Endothelial cell of umbilical vein (primary cell): ENCODE measurements at places on chromosomes 16 and 17.
A peak's percentile ranks its signal among the peaks of the same experiment; 100 is the strongest.

DNA sequence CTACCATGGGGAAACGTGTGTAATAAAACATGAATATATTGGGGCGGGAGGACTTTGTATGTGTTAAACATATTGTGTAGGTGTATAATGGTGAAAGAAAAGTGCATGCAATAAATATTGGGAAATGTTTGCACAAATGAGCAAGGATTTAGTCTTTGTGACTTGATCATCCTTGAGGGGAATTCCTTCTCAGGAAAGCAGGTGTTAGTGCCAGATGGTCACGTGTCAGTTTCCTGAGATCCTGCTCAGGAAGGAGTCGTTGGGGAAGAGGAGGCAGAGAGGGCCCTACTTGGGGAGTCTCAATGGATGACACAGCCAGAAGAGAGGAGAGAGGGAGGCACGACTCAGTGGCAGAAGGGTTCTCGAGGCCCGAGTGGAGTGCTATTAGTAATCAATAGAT, 53.2 kb downstream of the MSI2 start:
- no peak for DNase-seq

DNA sequence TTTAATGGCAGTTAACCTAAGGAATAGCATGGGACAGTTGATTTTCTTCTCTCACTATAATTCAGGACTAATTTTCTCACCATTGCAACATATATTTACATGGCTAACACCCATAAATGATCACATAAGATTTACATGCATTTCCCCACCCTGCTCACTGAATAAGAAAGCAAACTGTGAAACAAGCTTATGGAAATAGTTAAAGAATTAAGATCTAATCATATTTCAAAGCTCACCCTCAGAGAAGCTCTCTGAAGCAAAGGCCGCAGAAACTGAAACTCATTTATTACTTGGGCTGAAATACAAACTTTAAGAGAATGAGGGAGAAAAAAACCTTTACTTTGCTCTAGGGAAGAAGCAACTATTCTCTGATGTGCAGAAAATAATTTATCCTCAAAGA, 218.7 kb upstream of the AXIN2 start:
- no peak for DNase-seq

GRCh38 chr17:27552276-27552732, 78.7 kb upstream of the LGALS9 start:
- DNase-seq: peak; percentile 49

DNA sequence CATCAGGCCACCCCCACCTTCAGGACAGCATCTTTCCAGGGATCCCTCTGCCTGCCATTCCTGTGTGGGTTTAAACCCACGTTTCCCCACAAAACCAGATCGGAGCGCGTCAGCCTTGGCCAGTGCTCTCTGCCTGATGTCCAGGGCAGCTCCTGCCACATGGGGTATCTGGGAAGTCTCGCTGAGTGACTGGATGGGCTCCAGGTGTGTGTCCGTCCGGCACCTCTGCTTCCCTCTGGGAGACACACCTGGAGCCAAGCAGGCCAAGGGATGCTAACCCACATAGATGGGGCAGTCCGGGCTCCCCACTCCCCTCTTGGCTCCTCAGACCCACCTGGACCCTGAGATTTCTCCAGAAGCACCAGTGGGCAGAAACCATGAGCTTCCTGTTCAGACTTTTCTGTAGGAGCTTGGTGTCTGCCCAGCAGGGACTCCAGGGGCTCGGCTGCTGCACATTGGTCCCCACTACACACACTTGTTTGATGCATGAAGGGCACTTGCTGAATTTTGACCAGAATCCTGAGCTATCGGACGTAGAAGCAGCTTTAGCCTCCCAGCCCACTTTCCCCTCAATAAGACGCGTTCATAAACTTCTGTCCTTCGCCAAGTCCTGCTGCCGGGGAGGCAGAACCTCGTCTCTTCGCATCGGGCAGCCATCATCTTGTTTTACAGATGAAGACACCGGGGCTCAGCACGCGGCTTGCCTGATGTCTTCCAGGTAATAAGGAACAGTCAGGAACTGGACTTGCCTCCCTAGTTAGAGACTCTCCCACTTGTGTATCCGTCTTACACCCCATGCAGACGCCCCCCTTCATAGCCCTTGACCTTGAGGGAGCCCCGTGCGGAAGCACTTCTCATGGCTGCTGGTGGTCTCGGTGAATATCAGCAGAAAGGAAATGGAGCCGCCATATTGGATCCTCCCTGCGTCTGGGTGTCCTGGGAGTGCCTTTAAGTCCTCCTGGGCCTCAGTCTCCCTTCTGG, 91.6 kb upstream of the ZNF469 start:
- DNase-seq: no peak

DNA sequence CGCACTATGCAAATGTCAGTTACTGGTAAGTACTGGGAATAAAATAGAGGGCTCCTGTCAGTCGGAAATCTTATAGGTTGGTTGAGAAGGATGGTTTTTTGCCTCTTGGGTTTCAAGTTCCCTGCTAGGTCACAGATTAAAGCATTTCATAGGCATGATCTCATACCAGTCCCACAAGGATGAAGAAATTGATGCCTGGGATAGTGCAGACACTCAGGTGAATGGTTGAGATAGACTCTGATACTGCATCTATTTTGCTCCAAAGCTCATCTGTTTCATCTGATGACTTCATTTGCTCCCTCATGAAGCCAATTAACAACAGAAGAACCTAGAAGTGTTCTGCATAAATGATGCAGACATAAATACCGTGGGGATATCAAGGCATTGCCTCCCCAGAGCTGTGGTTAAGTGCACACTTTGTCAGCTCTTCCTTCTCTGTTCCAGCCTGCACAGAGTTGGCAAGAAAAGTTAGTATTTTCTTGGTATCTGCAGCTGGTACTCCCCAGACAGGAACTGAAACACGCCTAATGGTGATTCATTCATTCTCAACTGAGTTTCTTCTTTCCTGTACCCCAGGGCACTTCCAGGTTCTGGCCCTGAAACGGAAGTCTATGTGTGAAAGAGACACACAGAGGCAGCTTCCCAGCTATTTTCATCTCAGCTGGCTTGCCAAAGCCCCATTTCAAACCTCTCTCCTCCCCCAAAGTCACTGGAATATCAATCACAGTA, 418.3 kb upstream of the SALL1 start:
- DNase-seq: peak; percentile 60

- no peak for DNase-seq
Observed at GRCh38 chr17:80252871-80253270, 7.8 kb upstream of the RNF213 start.

- no peak for DNase-seq
Observed at GRCh38 chr17:4357671-4358070, 8.8 kb downstream of the UBE2G1 start.

GRCh38 chr16:31382485-31383161, 10.5 kb upstream of the ITGAD start:
- DNase-seq: peak; percentile 35

DNA sequence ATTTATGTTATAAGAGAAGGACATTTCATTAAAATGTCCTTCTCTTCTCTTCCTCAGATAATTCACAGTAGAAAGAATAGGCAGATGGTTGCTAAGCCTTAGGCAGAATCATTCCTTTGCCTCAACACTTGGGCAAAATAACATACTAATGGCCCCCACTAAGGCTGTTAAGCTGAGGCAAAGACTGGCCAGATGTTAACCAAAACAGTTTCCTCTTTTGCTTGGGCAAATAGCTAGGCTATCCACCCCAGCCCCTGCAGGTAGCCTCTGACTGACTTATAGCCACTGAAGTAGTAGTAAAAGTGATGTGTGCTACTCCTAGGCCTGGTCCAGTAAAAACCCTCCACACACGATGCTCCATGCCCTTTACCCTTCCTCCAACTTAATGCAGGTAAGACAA, 55.2 kb downstream of the SPAG9 start:
- no peak for DNase-seq

DNA sequence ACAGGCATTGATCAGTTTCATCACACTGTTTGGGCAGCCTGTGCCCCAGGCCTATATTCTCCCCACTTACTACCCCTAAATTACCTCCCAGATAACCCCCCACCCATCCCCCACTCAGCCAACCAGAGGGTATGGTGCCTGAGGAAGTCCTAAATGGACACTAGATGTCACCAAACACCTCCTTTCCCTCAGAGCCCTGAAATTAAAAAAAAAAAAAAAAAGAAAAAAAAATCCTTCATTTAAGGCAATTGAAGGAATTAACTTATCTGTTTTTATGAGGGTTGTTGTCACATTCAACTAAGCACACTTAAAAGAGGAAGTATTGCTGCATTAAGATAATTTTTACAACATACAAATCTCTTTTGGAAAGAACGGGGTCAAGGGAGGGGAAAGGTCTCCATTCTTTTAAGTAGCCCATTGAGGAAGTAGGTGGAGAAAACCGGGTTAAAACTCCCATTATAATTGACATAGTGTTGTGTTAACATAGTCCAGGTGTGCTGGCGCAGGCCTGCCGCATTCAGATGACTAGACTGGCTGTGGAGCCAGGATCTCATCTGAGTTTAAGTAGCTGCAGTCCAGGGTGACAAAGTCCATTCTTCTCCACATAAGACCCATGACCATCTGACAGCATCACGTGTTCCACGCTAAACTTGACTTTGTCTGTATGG, 46.3 kb downstream of the SNX11 start:
- DNase-seq: peak; percentile 52

DNA sequence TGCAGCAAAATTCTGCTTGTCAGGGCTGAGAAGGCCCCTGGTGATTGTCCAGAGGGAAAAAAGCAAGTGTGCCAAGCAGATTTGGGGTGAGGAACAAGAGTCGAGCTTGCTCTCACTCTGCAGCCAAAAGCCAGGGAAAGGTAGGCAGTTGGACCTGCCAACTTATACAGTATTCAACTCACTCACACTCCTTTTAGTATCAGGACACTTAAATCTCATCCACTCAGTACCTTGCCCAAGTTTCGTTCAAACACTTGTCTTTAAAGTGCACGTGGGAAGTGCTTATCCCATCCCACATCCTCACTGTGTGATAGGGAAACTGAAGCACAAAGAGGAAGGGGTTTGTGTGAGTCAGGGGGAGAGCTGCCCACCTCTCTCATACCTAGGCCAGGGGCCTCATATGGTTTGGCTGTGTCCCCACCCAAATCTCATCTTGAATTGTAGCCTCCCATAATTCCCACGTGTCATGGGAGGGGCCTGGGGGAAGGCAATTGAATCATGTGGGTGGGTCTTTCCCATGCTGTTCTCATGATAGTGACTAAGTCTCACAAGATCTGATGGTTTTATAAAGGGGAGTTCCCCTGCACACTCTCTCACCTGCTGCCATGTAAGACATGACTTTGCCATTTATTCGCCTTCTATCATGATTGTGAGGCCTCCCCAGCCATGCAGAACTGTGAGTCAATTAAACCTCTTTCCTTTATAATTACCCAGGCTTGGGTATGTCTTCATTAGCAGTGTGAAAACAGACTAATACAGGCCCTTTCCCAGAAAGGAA, 25.6 kb upstream of the CES5A start:
- DNase-seq: no peak

DNA sequence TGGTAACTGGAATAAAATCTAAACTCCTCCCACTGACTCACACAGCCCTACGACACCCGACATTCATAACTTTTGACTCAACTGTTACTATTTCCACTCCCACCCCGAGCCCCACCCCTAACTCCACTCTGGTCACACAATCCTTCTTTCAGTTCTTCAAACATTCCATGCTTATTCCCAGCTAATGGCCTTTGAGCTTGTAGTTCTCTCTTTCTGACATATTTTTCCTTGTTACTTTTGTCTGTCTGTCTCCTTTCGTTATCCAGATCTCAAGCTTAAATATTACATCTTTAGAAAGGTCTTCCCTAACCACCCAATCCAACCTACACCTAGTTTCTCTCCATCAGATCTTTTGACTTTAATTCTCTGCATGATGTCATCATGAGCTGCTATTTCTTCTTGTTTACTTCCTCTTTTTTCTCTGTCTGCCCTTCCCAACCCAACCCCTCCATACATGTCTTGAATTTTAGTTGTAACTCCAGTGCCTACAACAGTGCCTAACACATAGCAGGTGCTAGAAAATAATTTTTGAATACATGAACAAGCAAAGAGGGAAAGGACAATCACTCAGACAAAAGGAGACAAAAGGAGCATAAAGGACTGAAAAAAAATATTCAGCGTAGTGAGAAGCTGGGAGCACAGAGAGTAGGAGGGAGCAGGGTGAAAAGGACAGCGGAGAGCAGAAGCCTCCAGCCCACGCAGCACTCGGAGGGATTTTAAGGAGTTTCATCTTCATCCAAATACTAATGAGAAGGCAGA, 65.2 kb upstream of the SMIM36 start:
- DNase-seq: peak; percentile 53

DNA sequence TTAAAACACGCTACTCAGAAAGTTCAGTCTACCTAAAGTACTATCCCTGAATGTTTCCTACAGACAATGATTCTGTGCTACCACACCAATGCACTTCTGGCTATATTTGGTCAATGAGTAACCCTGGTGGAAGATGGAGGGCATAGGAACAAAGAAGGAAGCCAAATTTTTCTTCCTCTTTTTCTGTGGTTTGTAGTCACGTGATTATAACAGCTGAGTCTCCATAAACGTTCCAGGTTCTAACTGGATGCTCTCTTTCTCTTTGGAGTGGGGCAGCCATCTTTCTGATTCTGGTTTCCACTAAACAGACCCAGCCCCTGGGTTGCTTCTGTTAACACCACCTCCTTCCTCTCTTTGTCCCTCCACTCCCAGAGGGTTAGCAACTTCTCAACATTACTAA, 274.9 kb downstream of the CDH11 start:
- DNase-seq: no peak

GRCh38 chr16:66458853-66459252, 31.8 kb downstream of the BEAN1 start:
- no peak for DNase-seq

DNA sequence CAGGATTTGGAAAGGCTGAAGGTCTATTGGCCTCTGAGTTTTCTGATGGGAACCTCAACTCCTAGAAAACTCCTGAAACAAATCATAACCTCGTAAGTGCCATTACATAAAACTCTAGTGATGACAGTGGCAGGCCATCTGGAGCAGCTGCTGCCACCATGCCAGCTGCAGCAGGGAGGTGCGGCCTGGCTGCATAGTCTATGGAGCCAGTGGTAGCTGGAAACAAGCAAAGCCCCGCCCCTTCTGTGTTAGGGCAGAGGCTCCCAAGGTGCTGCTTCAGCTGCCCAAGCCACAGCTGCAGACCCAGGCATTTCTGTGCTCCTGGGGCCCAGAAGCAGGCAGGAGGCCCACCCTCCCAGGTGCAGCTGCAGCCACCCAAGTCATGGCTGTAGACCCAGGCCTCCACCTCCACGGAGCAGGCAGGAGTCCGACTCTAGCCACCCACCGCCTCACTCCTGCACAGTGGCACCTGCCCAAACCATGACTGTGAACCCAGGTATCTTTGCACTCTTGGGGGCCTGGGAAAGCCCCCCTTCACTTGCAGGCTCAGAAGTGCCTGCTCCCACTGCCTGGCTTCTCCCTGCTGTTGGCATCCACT, 254.1 kb upstream of the KCNJ16 start:
- DNase-seq: no peak

- peak; percentile 19 for DNase-seq
Observed at GRCh38 chr17:39927929-39928857, 661 bp downstream of the LRRC3C start.

DNA sequence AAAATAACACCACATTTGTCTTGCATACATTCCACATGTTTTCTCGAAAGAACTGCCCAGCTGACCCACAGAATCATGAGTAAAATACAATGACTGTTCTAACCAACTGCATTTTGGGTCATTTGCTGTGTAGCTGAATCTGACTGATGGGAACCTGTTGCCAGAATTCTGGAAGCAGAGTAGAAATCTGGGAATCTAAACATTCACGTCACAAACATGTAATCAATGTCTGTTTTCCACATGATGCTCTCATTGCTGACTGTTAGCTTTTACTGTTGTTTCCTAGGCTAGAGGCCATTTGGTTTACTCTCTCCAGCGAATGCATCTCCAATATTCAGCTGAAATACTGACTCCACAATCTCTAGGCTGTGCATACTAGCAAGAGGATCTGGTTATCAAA, 710.1 kb downstream of the KCNJ2 start:
- DNase-seq: no peak

GRCh38 chr17:19933221-19933620, 44.4 kb downstream of the AKAP10 start:
- DNase-seq: no peak
